ENCODE measurements at places on chromosomes 3 and 15. TPM values are rescaled to one million over a fixed set of nuclear protein-coding genes. Genes with fewer than 3 reads are reported as not detected.

Gene NAA80
- total RNA-seq = 5.3 TPM

Gene FEM1B
- 44.6 TPM for total RNA-seq

DNA sequence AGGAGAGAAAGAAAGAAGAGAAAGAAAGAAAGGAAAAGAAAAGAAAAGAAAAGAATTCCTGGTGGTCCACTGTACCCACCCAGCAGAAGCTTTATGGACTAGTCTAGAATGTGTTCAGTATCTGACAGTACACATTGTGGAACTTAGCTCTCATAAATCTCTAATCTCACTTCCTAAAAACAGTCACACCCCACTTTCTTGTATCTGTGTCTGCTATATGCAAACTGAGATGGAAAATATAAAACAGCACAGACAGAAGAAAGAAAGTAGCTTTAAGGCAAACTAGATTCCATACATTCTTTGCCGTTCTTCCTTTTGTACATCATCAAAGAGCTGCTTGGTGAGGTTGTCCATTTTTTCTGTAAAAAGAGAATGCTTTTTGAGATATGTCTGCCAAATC, 41.1 kb upstream of the GNB5 start:
- DNase-seq = no peak

GRCh38 chr15:82183121-82184031, 79.2 kb downstream of the EFL1 start:
- DNase-seq = no peak
